ENCODE measurements at places on chromosomes 11 and 22.
A peak's percentile ranks its signal among the peaks of the same experiment; 100 is the strongest.

- DNase-seq = peak; percentile 100
Measured at GRCh38 chr11:6234387-6235107, at the start of gene FHIP1B. FHIP1B (minus strand) TSS chr11:6234636; CDS start chr11:6224516, 10,120 bp downstream.

DNA sequence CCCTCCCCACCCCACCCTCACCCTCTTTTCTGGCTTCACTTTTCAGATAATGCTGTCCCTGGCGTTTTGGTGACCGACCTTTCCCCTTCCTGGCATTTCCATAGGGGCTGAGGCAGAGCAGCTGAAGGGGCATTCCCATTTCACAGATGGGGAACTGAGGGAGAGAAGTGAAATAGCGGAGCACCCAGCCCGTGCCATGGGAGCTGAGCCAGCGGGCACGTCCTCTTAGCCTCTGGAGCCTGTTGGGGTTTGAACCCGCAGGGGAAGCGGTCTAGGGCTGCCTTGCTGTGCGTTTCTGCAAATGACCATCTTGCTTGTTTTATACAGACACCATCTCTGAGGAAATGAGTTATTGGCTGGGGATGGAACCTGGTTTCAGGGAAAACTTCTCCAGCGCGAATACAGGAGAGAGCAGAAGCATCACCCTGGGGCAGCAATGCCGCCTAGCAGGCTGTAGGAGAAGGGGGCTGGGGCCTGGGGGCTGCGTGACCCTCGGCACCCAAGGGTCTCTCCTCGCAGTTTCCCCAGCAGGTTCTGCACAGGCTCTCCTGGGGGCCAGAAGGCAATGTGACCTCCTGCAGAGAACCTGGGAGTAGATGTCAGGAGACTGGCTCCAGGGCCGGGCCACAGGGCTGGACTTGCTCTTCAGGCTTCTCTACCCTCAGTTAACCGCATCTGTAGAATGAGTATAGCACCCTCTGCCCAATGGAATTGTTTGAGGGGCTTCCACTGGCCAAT is 1.5 kb downstream of the PTPRJ start:
- DNase-seq = no peak

- DNase-seq = no peak
Measured at GRCh38 chr22:19774628-19775027, 14.1 kb downstream of the TBX1 start.

- no peak for DNase-seq
Measured at GRCh38 chr11:119087747-119088241, 3.1 kb downstream of the HMBS start.

GRCh38 chr11:45615182-45615792 is 50.1 kb downstream of the CHST1 start:
- no peak for DNase-seq

DNA sequence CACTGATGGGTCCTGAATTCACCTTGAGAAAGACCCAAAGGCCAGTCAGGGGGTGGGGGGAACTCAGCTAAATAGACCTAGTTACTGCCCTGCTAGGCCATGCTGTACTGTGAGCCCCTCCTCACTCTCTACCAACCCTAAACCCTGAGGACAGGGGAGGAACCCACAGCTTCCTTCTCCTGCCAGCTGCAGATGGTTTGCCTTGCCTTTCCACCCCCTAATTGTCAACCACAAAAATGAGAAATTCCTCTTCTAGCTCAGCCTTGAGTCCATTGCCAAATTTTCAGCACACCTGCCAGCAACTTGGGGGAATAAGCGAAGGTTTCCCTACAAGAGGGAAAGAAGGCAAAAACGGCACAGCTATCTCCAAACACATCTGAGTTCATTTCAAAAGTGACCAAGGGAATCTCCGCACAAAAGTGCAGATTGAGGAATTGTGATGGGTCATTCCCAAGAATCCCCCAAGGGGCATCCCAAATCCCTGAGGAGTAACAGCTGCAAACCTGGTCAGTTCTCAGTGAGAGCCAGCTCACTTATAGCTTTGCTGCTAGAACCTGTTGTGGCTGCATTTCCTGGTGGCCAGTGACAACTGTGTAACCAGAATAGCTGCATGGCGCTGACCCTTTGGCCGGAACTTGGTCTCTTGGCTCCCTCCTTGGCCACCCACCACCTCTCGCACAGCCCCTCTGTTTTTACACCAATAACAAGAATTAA is 2.4 kb upstream of the TTC36 start:
- peak; percentile 26 for DNase-seq

DNA sequence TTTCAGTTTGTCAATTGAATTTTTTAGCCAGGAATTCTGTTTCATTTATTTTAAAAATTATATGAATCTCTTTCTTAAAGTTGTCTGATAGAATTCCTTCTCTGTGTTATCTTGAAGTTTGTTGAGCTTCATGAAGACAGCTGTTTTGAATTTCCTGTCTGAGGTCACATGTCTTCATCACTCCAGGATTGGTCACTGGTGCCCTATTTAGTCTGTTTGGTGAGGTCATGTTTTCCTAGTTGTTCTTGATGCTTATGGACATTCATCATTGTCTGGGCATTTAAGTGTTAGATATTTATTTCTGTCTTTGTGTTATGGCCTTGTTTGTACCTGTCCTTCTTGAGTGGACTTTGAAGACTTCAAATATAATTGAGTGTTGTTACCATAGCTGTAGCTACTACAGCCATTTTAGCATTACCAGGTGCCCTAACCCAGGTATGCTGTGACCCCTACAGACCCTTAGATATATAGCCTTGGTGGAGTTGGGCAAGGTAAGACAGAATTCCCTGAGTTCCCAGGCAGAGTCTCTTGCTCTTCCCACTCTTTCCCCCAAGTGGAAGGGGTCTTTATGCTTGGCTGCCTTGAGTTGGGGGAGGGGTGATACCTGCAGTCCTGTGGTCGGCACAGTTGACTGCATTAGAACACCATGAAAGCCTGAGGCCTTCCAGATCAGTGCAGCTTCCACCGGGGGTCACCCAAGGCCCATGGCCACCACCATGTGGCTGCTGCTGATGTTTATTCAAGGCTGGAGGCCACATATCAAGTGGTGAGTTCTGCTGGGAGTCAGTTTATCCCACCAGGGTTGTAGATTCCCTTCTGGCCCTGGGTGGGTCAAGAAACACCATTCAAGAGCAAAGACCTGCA is 229.6 kb downstream of the DYNC2H1 start:
- DNase-seq = no peak

DNA sequence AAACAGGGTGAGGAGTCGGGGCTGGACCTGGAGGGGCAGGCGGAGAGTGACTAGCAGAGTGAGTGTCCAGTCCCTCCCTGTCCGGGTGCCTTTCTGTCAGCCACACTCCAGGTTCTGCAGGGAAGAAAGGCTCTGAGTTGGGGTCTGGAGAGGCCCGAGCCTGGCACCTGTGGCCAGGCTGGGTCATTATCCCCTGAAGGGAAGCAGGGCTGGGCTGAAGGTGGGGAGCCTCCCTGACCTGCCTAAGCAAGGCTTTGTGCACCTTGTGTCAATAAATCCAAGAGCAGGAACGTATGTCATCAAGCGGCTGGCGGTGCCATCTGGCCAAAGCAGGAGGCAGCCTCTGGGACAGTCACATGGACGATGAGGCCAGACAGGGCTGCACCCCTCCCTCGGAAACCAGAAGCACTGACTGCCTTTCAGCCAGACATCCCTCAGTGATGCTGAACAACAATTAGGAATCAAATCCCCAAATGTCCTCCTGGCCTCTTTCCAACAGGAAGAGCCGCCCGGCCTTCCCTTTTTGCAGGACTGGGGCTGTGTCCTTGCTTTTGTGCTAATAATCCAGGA is 73.9 kb upstream of the FGF3 start:
- DNase-seq = peak; percentile 31

Measured in tongue (tissue), 3 donors.